ENCODE measurements at places on chromosomes 12 and 14.

DNA sequence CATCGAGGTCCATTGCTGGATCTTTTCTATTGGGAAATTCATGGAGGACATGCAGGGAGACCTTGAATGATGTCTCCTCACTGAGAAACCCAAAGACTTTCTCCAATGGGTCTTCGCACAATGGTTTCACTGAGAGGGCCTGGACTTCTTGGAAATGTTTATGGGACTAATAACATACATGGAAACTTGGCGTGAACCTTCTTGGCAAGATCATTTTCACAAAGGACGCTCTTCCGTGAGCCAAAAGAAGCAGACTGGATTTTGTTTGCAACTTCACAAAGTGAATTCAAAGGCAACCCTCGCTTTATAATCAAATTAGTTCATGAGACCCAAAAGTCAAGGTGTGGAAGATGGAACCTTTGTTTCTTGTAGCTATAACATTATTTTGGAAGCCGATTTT is 154.4 kb downstream of the TMEM132C start:
- DNase-seq: no peak

DNA sequence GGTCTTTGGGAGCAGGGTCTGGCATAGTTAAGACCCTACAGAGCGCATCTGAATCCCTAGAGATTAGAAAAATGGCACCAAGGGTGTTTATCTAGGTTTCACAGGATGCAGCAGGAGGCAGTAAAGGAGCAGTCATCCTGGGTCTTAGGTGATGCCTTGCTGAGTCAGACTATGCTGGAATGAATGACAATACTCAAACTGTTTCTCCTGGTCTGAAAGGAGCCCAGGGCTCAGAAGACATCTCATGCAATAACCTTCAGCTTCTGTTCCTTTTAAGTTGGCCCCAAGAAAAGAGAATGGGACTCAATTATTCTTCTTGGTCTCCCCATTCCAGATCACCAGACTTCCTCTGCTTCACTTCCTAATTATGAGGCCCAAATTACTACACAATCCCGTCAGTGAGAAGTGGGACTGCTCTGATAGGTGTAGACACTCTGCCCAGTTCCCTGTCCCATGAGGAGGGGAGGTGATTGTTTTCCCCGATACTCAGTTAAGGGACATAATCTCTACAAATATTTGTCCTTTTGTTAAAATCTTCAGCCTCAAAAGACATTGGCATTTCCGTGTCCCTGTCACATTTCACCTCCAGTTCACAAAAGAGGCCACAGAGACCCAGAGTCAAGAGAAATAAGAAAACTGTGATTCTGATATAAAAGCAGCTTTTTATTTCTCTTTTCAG is 14.8 kb upstream of the APOF start:
- DNase-seq: no peak

- no peak for DNase-seq
Observed at GRCh38 chr12:49198431-49199155, 9.7 kb upstream of the TUBA1A start.

DNA sequence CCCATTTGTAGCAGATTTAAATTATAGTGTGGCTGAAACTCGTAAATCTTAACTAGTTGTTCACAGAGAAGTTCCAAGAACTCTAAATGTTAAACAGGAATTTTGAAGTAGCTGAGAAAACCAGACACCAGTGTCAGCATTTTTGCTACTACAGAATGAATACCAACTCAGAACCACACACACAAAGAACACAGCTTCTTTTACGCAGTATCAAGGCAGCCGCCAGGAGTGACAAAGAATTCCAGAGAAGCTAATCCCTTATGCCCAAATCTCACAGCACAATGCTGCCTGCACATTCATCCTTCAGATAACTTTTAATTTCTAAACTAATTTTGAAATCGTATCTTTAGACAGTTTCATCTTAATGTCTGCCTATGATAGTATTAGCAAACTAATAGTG is 37.4 kb downstream of the SLC6A15 start:
- no peak for DNase-seq

DNA sequence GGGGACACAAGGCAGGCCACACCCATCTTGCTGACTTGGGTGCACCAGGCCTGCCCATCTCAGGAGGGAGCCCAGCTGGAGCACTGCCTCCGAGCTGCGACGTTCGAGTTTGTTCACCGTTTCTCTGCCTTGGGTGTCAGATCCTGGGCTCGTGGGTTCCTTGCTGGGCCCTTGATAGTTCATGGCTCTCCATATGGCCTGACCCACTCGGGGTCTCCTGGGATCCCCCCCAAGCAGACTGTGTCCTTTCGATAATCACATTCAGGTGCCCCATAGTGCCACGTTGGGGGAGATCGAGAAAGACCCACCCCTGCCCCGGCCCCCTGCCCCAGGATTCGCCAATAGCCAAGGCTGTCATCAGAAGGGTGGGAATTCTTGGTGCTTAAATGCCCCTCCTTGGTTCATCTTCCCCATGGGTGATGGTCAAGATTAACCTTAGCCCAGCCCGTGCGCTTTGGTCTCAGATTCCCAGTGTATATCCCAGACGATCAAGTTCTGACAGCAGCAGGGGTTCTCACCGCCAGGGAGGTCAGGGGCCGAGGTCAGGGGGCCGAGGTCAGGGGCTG is 7.4 kb downstream of the RFLNA start:
- DNase-seq: no peak

- DNase-seq: no peak
Observed at GRCh38 chr12:58269476-58269875, 328.1 kb downstream of the ATP23 start.

GRCh38 chr14:26863736-26864135 is 265.9 kb upstream of the NOVA1 start:
- no peak for DNase-seq

DNA sequence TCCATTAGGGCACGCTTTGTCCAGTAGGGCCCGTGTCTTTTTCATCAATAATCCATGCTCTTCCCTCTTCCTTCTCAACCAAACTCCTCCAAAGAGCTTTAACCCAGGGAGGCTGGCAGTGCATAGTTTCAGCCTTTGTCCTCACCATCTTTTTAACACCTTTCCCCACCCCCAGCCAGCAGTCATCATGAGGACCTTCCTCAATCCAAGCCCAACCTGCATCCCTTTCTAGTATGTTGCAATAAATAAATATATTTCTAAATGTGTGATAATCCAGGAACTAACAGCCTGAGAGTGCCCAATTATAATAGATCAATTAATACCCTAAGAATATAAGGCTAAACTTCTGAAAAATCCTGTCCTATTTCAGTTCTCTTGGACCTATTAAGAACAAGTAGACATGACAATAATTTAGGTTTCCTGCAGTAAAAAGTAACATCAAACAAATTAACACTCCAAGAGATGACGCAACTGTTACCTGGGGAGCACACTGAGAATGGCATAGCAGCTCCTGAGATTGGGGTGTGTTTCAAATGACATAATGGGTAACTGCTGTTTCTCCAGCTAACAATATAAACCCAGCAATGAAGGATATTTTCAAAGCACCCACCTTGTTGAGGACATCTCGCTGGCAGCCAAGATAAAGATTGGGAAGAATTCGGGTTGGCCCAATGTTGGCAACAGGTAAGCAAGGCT is 62.6 kb downstream of the DUSP16 start:
- DNase-seq: no peak

GRCh38 chr12:92971859-92972524 is 42.9 kb upstream of the EEA1 start:
- DNase-seq: no peak

DNA sequence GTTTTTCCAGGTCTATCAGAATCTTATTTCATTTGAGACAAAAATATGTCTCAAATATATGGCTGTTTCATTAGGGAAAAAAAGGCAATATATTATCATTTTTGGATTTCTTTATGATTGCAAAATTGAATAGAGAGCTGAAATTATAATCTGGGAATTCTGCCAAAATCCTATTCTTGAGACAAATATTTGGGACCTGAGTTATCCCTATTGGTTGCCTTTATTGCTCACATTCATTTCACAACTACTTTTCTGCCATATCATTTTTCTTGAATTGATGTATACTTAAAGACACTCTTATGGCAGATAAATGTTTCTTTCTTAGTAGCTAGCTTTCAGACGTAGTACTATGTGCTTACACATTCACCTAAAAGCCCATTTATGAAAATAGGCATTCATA is 241.6 kb upstream of the NOVA1 start:
- no peak for DNase-seq

- peak; percentile 27 for DNase-seq
Observed at GRCh38 chr12:53078425-53079225, 565 bp downstream of the SPRYD3 start.

DNA sequence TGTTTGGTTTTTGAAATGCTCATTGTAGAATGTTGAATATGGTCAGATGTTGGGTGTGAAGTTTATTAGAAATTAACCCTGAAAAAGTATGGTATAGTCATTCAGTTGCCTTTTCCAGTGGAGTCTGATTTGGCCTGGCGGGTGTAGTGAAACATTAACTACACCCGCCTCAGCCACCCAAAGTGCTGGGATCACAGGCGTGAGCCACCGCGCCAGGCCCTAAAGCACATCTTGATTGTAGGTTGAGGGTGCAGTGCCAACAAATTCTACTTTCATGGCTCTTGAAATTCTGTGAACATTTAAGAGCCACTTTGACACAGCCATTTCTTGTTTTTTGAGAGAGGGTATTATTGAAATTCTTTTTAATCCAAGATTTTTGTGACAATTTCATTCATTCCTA is 624.9 kb downstream of the DIO2 start:
- no peak for DNase-seq

DNA sequence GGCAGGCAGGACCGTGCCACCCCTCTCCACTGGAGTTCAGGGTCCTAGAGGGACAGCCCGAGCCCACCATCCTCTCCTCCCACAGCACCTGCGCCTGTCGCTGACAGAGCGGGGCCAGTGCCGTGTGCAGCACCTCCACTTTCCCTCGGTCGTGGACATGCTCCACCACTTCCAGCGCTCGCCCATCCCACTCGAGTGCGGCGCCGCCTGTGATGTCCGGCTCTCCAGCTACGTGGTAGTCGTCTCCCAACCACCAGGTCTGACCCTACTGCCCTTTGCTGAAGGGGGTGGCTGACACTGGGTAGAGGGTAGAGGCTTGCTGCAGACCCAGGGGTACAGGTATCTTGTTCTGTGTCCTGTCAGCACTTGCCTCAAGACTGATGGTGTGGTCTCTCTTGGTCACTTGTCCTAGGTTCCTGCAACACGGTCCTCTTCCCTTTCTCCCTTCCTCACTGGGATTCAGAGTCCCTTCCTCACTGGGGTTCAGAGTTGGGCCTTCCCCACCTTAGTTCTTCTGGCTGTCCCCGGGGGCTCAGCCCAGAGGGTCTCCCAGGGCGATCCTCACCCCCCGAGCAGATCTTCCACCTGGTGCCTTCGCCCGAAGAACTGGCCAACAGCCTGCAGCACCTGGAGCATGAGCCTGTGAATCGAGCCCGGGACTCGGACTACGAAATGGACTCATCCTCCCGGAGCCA is 42.0 kb downstream of the SH2B3 start:
- DNase-seq: no peak

GRCh38 chr14:24430682-24431568 is 1.2 kb downstream of the KHNYN start:
- peak; percentile 69 for DNase-seq

DNA sequence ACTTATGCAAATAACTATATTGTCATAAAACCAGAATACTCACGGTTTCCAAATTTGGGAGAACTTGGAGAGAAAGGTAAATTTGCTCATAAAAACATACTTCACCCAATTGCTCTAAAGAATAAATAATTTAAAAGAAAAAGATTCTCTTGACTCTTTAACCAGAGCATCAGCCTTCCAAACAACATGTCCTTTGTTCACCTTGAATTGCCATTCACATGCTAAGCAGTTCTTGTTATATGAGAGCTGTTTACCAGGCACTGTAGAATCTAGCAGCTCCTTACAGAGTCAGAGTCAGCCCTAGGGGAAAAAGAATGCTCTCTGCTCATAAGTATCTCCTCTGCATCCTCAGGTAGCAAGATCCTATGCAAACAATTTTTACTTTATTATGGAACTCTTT is 10.2 kb downstream of the SLCO1A2 start:
- no peak for DNase-seq

DNA sequence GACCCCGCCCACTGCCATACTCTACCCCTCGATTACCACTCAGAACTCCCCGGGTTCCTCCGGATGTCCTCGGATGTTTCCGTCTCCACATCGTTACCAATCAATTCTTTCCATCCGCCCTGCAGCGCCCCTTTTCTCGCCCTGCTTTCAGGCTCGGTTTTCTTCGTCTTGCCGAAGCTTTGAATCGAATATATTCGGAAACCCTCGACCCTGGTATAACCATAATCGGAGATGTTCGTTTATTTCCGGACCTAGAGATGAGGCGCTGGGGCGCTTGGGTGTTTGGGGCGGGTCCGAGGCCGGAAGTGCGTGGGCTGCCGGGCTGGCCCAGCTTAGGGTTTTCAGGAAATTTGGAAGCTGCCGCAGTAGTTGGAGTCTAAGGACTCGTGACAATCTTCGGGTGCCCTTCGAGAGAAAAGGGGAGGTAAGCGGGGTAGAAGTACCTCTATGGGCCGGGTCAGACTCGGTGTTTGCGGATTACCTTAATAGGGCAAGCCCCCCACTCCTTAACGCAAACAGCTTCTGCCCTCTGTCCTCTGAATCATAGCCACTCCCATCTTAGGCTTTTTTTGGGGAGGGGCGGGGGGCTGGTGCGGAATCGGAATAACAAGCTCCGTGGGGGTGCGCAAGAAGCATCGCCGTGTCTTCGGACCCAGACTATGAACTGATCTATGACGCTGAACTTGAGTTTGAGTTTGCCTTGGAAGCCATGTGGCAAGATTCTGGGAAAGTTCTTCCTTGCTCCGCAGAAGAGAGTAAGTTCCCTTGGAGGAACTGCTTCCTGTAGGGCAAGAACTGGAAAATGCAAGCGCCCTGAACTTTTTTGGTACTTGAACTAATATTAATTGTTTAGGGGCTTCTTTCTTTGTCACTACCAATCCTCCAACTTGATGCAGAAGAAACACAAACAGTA is at the start of gene C14orf119:
Gene C14orf119, plus strand, starts transcription at position 310 of the 913 bp plus-strand sequence. CDS start 2,154 bp downstream, outside the sequence.
- peak; percentile 99 for DNase-seq

GRCh38 chr14:102187568-102188001 is 47.9 kb downstream of the WDR20 start:
- DNase-seq: no peak

Data from activated T-cell treated with anti-CD3 and anti-CD28 coated beads for 24 hours (primary cell).